COLO829 (cell line): ENCODE measurements at places on chromosomes 5 and 9.

GRCh38 chr9:71326360-71326759 lies 204.9 kb upstream of the TRPM3 start:
- no peak for DNase-seq

DNA sequence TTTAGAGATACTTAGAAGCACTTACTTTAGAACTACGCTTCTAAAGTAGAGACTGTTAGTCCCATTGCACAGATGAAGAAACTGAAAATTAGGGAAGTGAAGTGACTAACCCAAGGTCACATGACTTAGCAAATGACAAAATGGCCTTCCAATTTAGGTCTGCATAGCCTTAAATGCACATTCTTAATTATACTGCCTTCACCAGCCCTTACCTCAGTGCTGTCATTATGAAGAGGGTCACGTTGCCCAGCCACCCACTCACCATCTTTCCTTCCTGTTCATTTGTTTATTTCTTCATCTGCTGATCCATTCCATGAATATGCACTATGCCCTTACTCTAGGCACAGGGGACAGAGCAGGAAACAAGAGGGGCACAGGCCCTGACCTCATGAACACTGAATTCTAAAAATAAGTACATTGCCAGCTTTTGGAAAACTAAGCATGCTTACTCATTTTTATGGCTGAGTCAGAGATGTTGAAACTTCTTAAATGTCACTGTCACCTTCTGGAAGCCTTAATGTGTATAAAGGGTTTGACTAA lies 8.6 kb downstream of the HAVCR2 start:
- no peak for DNase-seq

- no peak for DNase-seq
Measured at GRCh38 chr5:3307982-3308621, 287.5 kb upstream of the IRX1 start.

- DNase-seq, result no peak
Measured at GRCh38 chr9:22528485-22528884, 81.9 kb downstream of the DMRTA1 start.

DNA sequence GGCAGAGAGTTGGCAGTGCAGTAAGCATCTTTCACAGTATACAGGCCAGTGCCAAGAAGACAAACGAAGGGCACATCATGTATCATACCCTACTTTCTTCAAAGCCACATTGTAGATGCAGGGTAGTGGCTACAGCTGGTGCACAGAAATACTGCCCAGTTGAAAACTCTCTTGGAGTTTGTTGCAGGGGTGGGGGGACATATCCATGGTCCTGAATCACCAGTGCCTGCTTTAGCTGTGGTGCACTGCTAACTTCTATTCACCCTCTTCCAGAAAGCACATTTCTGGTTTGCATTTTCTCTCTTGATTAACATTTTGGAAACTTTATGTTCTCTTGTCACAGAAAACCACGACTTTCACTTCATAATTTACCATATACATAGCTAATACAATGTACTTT lies 196.6 kb downstream of the PAPPA start:
- no peak for DNase-seq

DNA sequence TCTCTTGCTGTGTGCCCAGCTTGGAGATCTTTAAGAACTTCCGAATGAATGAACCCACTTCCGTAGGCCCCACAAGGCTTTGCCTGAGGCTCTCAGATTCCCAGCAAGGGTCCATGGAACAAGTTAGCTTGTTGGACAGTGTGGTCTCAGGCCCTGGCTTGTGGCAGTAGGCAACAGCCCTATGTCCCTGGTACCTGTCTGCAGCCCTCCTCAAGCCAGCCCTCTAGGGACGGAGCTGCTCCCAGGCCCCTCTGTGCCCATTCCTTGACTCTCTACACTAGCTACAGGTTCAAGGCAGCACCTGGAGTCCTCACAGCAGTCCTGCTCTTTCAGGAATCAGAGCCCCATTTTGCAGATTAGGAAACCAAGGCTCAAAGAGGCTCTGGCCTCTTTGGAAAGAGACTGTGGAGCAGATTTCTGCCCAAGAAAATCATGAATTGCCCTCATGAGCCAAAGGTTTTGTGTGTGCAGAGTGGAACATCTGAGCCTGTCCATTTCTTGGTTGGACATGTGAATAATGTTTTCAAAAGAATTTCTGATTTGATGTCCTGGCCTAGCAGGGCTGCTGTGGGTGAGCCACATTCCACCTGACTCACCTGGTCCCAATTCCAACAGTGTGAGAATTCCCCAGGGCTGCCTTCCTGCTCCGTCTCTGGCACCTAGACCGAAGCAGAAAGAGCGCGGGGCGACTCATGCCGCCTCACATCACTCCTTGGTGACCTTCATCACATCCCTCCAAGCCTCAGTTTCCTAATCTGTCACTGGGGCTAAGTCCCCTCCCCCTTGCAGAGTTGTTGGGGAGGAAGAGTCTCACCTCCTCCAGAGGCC lies 131.7 kb downstream of the BARX1 start:
- DNase-seq, result no peak

DNA sequence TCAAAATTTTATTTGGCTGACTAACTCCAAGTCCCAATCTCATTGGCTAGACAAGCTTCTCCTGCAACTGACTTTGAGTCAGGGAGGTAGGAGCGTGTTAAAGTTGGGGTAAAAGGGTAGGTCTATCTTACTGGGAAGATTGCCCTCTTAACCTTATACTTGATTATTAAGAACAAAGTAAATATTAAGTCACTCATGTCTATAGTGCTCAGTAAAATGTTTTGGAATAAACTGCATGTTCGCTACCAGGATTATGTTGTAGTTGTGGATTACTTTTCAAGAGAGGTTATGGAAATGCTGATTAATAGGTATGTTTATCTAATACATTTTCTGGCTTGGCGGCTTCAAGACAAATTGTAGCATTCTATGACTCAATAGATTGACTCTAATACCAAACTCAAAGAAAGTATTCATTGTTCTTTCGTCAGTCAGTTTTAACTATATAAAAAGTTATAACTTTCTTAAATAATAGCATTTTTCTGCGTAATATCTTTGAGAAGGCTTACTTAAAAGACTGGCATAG lies 539.1 kb downstream of the PSAT1 start:
- DNase-seq, result peak; percentile 56

GRCh38 chr9:116232424-116233159 lies 79.0 kb downstream of the PAPPA start:
- DNase-seq, result no peak

DNA sequence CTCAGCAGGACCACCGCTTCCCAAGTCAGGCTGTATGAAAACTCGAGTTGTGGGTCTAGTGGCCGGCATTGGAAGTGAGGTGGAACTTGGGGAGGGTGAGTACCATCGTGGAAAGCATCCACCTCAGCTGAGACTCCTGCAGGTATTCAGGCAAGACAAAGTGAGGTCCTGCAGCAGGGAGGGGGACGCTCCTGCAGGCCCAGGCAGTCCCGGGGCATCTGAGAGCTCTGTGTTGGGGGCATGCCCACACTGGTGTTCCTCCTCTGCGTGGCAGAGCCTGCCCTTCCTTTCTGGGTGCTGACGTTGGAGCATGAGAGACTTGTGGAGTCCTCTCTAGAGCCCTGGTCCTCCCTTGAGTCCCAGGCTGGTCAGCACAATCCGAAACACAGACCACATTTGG lies 187.7 kb downstream of the CACNA1B start:
- no peak for DNase-seq

DNA sequence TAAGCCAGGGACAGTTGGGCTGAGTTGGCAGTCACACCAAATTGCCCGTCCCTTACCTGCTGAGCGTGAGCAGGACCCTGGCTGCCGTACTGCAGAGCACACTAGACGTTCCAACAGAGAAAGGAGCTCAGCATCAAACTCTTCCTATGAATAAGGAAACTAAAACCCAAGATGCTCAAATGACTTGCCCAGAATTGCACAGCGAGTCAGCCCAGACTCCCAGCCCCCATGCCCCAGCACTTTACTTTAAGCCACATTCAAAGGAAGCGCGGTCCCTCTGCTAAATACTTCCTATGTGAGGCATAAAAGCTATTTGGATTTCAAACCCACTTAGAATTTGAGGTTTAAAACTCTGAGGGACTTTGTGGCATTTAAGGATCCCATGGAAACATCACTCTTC lies 23.9 kb downstream of the PAX5 start:
- no peak for DNase-seq

DNA sequence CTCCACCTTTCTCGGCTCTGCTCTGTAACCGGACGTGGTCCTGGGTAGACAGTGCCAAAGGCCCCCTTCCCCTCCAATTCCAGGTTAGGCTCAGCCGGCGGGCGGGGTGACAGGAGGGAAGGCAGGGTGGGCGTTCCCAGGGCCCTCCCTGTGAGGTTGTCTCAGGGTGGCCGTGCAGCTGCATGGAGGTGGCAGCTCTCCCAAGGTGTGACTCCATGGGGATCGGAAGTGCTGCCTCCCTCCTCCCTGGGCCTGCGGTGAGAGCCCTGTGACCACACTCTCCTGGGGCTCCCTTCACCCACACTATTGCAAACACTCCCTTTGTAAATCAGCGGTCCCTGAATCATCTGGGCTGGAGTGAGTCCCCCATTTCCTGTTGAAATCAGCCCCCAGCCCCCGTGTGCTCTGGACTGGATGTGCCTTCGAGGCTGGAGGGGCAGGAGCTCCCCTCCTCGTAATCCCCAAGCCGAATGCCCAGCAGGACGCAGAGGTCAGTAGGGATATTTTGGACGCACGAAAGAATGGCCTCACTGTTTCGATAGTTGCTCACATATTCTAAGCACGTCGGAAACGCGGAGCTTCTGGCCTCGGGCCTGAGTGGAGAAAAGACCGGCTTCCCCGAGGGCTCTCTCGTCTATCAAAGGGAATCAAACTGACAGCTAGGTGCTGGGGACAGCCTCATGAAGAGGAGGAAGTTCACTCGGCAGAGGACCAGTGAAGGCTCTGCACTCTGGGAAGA lies 107.6 kb upstream of the COL5A1 start:
- DNase-seq, result peak; percentile 60

GRCh38 chr5:30525353-30525752 lies 668.1 kb upstream of the CDH6 start:
- DNase-seq, result no peak

- no peak for DNase-seq
Measured at GRCh38 chr5:126143622-126144021, 279.6 kb upstream of the GRAMD2B start.

DNA sequence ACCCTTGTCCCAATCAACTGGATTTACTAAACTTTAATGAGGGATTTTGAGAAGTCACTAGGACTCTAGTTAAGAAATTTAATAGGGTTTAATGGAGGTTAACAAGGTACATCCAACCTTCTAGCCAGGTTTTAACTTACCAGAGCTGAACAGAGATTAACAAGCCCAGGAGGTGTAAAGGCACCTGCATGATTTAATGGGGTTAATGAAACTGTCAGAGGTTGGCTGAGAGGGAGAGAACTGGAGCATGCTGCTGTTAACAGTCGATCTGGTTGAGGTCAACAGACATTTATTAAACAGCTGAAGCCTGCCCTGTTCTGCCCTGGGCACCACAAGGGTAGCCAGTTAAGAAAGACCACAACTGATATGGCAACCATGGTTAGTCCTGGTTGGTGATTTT lies 13.6 kb downstream of the HAND1 start:
- DNase-seq, result no peak

- no peak for DNase-seq
Measured at GRCh38 chr5:10250806-10251276, 761 bp downstream of the CCT5 start.

DNA sequence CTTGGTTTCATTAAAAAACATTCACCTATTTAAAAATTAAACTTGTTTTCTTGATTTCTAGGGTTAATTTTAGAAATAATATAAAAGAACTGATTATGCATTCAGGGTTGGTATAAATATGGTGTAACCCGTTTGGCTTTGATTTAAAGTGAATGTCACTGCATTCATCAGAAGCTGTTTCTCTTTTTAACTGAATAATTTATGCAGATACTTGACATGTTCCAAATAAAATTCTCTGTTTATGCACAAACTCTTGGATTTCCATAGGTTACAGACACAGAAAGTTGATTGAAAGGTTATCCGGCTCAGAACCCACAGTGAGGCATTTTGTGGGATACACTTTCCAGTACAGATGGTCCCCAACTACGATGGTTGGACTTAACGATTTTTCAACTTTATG lies 161.3 kb downstream of the HACD4 start:
- no peak for DNase-seq

GRCh38 chr9:69428017-69428785 lies 103.2 kb downstream of the ENTREP1 start:
- no peak for DNase-seq

- DNase-seq, result no peak
Measured at GRCh38 chr5:82564963-82565362, 286.8 kb upstream of the RPS23 start.

DNA sequence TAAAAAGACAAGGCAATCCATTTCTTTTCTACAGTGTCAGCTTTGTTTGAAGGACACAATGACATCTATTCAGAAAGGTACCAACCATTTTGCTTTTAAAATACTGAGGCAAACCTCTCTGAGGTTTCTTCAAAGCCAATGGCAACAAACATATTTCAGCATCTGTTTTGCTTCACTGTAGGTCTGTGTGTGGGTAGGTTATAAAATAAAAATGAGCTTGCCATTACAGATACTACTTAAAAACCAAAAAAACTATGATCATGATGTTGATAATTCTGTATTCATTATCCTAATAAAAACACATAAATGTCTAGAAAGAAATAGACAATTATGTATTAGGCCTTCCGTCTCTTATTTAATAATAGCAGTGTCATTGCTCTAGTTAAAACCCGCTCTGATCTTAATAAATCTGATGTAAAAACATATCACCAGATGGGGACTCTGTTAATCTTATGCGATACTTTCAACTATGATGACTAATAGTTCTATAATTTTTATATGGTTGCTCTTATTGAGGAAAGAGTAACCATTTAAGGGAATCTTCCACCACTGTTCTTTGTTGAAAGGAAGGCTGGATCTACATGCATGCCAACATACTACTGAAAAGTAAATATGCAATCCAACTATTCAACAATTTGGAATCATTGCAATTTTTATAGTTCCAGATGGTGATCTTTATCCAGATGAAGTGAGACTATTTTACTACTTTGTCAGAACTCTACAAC lies 647.2 kb downstream of the PDE4D start:
- peak; percentile 20 for DNase-seq

GRCh38 chr9:36258996-36259533 lies 817 bp upstream of the GNE start:
- DNase-seq, result no peak

DNA sequence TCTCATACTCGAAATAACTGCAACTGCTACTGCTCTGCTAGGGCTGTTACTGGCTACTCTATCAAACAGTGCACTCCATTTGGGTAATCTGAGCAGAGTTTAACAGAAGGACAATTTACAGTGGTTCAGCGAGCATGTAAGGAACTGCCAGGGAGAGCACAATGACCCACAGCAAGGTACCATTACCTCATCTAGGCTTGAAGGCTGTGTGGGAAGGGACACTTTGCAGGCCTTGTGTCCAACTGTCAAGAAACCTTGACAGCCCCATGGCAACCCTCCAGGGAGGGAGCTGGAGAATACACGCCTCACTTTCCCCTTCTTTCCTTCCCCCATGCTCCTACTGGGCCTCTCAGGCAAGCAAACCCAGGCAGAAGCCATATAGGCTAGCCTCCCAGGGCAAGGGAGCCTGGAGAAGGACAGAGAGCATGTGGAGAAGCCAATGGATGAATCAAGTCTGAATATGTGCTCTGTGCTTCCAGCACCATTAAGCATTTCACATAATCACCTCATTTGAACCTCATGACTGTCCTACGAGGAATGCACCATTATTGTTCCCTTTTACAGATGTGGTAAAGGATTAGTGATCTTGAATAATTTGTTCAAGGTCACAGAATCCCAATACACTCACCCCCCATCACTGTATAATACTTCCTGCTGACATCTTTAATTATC lies 49.9 kb upstream of the JAK2 start:
- no peak for DNase-seq
